ENCODE measurements at places on chromosomes 12 and 14. TPM values are rescaled to one million over a fixed set of nuclear protein-coding genes. Genes with fewer than 3 reads are reported as not detected.

- DNase-seq: no peak
Observed at GRCh38 chr14:63670692-63671091, 29.0 kb upstream of the WDR89 start.

DNA sequence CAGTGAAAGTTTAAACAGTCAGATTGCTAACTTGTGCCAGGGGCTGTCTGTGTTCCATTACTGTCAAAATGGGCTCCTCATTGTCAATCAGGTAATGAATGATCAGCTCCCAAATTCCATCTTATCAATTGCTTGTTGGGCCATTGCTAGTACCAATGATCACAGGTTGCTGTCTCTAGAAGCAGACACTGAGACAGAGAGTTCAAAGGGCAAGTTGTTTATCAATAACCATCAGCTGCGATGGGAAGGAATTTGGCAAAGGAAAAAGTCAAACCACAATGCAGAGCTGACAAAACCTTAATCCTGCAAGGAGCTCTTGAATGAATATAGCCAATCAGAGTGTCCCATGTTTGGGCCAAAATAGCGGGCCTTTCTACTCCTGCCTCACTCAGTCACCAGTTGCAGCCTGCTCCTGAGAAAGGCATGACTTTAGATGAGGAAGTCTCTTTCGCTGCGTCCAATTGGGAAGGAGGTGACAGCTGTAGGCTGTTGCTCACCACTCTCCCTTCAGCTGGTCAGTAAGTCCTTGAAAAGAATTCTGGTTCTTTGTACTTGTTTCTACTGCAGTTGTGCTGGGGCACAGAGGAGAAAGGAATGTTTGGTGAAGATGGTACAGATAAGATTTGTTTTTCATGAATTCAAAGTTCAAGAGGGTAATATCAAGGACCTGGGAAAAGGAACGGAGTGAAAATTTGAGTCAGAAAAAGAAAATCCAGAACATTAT, 179.2 kb upstream of the PDE3A start:
- no peak for DNase-seq

- no peak for DNase-seq
Observed at GRCh38 chr12:1640328-1641234, 11.6 kb downstream of the WNT5B start.

MMP19 gene
- total RNA-seq: 9.8 TPM

Data from SJSA1 (cell line).